ENCODE measurements at places on chromosomes 13 and 19. TPM values are rescaled to one million over a fixed set of nuclear protein-coding genes. Genes with fewer than 3 reads are reported as not detected.
A peak's percentile ranks its signal among the peaks of the same experiment; 100 is the strongest.

The CYP2S1 gene
- total RNA-seq: 0.19 TPM

The CEACAM19 gene
- 0.63 TPM for total RNA-seq

The ZNF66 gene
- total RNA-seq: 8.8 TPM

GRCh38 chr13:60617991-60618733 lies 221.1 kb downstream of the TDRD3 start:
- DNase-seq: no peak

- DNase-seq: no peak
Measured at GRCh38 chr13:108795841-108796240, 166.4 kb downstream of the MYO16 start.

DNA sequence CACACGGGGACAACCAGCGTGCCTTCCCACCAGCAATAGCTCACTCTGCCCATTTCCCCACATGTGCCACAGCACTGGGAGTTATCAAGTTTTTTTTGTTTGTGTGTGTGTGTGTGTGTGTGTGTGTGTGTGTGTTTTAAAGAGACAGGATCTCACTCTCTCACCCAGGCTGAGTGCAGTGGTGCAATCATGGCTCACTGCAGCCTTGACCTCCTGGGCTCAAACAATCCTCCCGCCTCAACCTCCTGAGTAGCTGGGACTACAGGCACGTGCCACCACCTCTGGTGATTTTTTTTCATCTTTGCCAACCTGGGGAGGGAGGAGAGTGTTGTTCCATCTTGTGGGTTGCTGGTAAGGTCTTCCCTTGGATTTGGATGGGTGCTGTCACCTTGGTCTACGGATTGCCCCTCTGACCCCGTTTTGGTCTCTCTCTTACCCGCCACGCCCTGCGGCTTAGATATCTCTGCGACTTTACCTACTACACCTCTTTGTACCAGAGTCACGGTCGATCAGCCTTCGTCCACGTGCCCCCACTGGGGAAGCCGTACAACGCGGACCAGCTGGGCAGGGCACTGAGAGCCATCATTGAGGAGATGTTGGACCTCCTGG lies 22.6 kb downstream of the PGPEP1 start:
- no peak for DNase-seq

- peak; percentile 65 for DNase-seq
Measured at GRCh38 chr19:38932425-38933179, 1.9 kb downstream of the MRPS12 start.

GRCh38 chr13:20475927-20476691 lies 49.5 kb downstream of the CRYL1 start:
- DNase-seq: peak; percentile 83
